ENCODE measurements at places on chromosomes 2 and 18.

DNA sequence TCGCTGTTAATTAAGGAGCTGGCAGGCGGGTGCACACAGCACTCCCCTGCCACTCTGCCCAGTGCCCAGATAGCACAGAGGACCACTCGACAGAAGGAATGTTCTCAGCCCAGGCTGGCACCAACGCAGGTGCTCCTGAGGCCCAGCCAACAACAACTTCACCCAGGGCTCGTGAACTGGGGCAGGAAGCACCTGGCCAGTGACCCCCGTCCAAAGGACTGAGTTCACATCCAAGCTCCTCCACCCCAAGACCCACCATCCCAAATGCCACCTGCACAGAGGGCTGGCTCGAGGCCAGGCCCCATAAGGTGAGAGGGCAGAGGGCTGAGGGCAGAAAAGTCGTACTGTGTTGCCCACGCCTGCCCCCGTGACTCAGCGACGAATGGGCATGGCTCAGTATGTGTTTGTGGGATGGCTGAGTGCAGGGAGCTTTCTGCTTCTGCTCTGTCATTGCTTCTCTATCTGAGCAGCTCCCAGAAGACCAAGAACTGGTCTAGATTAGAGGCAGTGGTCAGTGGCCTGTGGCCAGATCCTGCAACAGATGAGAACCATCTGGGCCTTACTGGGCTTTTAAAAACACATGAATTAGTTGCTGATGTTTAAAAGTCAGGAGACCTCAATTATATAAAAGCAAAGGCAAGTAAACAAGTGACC, 68.4 kb downstream of the POLR1A start:
- peak; percentile 90 for DNase-seq

DNA sequence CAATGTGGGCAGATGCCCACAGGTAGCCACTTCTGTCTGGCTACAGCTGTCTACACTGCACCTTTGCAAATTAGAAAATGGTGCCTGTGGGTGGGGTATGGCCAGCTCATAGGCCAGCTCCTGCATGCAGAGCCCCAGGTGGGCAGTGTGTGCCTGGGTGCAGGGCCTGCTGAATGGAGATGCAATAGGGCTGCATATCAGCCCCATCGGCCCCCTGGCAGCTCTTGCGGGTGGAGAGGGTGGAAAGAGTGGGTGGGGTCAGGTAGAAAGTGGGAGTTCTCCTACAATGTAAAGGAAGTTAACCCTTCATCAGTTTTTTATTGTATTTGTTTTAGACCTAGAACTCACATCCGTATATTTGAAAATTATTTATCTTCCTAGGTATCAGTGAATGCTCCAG, 37.1 kb downstream of the FBLN7 start:
- DNase-seq = no peak

GRCh38 chr2:233372855-233373254, 18.6 kb downstream of the DGKD start:
- DNase-seq = no peak

DNA sequence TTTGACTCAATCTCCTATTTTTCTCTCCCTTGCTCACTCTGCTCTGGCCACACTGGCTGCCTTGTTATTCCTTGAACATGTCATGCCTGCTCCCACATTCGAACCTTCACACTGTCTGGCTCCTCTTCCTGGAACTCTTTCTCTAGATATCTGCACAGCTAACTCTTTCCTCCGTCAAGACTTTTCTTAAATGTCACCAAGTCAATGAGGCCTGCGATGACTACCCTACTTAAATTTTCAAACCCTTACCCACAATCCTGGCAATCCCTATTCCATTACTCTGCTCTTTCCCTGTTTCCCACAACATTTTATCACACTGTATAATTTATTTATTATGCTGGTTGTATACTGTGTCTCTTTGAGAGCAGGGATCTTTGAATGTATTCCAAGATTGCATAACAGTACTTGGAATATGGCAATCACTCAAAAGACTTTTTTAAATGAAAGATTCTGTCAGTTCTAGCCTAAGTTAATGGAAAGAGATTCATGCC, 206.2 kb downstream of the SRBD1 start:
- DNase-seq = peak; percentile 60

DNA sequence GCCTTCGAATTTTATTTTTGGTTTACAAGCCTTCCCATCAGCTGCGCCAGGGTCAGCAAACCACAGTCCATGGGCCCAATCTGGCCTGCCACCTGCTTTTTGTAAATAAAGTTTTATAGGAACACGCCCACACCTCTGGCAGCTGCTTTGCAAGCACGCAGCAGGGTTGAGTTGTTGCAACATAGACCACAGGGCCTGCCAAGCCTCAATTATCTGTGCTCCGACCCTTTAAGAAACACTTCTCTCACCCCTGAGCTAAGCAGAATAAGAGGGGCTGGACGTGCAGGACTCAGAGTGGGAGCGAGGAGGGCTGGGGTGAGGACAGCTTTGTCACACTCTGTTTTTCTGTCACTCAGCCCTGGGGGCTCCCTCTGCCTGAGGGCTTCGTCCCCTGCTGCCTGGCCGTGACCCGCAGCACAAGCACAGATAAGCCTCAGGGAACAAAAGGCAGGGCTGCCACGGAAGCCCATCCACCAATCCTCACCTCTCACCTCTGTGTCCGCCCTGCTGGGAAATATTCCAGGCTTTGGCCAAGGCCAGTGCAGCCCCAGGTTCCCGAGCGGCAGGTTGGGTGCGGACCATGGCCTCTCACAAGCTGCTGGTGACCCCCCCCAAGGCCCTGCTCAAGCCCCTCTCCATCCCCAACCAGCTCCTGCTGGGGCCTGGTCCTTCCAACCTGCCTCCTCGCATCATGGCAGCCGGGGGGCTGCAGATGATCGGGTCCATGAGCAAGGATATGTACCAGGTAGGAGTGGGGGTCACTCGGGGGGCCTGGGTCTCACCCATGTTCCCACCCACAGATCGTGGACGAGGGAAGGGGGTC, at the start of gene AGXT:
Gene AGXT, plus strand, starts transcription at position 539 of the 823 bp plus-strand sequence. Its CDS starts 42 bp downstream, at position 581.
- peak; percentile 15 for DNase-seq

GRCh38 chr2:48756289-48756688, 765 bp upstream of the LHCGR start:
- DNase-seq = no peak

GRCh38 chr2:239053801-239054503, 206.1 kb downstream of the TWIST2 start:
- DNase-seq = no peak

- DNase-seq = no peak
Observed at GRCh38 chr2:105279126-105279525, 37.6 kb downstream of the GPR45 start.

DNA sequence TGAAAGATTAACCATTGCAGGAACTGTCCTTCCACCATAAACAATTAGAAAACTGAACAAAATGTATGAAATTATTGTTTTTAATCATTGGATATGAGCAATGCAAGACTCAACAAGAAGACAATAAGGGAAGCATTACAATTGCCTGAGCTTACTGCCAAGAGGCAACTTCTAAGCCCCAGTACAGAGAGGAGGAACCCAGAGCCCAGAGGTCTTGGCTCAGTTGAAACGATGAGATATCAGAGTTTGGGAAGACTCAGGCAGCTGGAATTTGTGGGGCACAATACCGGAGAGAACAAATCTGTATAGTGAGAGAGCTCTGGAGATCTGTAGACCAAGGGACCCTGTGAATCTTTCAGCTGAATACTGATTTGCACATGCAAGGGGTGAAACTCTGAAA, 80.6 kb upstream of the ZFP36L2 start:
- no peak for DNase-seq

- no peak for DNase-seq
Observed at GRCh38 chr18:46628206-46628605, 28.8 kb downstream of the LOXHD1 start.

GRCh38 chr2:78980871-78981270, 44.6 kb upstream of the REG3G start:
- no peak for DNase-seq

GRCh38 chr18:28468901-28469300, 292.0 kb upstream of the CDH2 start:
- no peak for DNase-seq

- DNase-seq = no peak
Observed at GRCh38 chr2:185466915-185467314, 271.7 kb upstream of the FSIP2 start.

DNA sequence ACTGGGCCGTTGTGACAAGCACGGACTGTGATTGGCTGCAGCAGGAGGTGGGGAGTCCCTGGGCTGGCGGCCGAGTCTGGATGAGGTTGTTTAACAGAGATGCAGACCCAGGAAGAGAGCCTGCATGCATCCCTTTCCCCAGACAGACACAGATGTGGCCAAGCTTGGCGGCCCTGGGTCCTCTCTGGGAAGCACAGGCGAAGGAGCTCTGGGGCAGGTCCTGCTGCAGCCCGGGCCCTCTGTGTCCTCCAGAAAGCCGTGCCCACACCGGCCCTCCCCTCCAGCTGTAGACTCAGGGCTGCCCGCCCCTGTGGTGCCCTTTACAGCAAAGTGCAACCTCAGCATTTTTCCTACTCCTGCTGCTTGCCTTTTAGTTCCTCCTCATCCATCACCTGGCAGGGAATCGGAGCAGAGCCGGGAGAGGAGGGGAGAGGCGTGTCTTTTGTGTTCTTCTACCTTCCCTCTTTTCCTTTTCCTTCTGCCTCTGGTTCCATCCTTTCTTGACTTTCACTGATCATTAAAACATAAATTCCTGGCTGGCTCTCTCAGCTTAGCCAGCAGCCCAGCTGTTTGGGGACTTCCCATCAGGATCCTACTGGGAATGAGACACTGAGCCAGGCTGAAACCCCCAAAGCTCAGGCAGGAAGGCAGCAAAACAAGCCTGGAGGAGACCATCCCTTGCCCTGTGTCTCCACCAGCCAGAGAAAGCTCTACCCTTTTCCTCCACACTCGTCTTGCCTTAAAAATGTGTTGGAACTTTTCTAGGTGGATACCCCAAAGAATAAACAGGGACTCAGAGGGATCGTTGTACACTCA, 75.0 kb downstream of the CTIF start:
- DNase-seq = no peak
